ENCODE measurements at places on chromosomes 1 and 21.

DNA sequence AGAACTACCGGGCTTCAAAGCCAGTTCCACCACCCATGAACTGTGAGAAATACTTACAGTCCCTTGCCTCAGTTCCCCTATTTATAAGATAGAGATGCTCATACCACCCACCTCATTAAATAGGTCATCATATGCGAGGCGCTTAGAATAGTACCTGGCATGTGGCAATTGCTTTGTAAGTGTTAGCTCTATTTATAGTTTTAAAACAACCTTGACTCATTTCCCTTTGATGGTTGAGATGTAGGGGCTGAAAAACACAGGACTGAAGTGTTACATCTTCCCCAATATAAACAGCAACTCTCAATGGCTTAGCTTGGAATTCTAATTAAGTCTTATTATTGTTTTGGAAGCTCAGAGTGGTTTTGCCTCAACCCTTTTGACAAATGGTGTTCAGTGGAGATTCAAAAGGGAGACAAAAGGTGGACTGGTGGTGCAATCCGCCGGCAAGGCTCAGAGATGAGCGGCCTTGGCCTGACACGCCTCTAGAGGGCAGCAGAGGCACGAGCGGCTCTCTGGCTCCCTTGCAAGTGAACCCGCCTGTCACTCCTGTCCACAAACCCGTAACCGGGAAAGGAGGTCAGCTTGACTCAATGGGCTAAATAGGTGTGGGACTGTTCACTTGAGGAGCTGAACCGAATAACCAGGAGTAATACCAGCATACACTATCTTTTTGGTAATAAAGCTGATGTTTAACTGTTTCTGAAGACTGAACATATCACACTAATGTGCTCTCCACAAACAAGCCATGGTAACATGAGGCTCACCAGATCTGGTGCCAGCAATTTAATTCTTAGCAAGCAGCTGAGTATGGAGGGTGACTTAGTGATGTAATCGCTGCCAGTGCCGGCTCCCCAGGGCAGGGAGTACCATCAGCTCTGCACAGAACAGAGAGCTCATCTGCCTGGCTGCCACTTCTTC lies 19.5 kb upstream of the SMYD2 start:
- peak; percentile 79 for DNase-seq

- no peak for DNase-seq
Measured at GRCh38 chr21:44982558-44983250, 42.9 kb downstream of the SLX9 start.

- no peak for DNase-seq
Measured at GRCh38 chr1:62283986-62284385, 35.2 kb downstream of the KANK4 start.

GRCh38 chr21:45892156-45892915 lies 89.2 kb upstream of the COL6A1 start:
- no peak for DNase-seq

DNA sequence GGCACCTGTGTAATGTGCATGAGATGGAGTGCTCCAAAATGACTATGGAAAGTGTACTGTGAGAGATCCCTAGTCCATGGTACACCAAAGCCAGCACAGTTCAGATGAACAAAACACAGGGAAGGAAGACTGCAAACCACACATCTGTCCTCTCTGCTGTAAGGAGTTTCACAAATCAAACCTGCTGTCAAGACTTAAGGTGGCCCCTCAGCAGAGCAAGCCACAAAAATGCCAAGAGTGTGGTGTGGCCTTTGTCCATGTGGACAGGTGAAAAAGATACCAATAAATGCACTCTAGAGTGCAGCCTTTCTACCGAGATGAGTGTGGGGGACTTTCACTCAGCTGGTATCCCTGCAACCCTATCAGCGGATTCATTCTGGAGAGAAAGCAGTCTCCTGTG lies 12.9 kb downstream of the ZNF648 start:
- no peak for DNase-seq

DNA sequence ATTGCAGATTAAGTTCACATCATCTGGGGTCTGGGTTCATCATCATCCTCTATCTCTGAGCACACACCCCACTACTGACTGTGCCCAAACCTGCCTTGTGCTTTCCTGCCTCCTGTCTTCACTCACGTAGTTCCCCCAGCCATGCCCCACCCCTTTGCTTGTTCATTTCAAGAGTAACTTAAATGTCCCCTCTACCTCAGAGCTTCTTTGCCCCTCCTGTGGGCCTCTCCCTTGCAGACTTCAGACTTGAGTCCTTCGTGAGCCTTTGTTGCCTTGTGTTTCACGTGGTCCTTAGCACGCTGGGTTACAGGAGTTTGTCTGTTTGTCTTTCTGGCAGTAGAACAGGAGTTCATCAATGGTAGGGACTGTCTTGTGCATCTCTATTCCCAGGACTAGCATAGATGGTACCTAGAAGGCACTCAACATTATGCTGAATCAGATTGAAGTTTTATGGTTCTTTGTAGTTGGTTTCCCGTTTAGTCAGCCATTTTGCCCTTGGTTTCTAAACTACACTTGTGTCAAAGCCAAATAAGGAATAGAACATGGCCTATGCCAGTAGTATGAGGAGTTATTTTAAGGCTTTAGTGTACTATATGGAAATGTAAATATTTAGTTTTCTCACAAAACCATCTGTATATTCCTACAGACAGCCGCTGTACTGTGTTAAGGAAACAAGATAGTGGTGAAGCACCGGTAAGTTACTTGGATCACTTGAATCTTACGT lies 86.2 kb downstream of the TTC3 start:
- DNase-seq = no peak

GRCh38 chr1:46130121-46130520 lies 2.3 kb downstream of the PIK3R3 start:
- DNase-seq = no peak

DNA sequence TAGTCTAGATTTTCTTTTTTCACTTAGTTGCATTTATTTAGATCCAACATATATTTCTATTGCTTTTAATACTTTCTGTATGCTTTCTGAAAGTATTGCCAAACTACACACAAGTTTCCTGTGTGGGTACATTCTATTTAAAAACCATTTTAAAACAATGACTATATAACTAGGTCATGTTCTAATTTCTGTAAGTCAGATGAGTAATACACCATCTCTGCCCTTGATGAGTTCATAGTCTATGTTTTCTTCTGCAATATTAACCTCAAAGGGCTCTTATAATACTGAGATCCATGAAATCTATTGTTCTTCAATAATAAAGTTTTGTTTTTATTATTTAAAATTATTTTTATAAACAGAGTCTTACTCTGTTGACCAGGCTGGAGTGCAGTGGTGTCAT lies 68.3 kb downstream of the RNASEL start:
- no peak for DNase-seq

- DNase-seq = no peak
Measured at GRCh38 chr1:197995408-197996258, 78.5 kb downstream of the LHX9 start.

GRCh38 chr1:234730475-234730769 lies 120.4 kb upstream of the IRF2BP2 start:
- DNase-seq = no peak

- peak; percentile 97 for DNase-seq
Measured at GRCh38 chr21:45074048-45074817, at the start of gene ADARB1. Gene ADARB1, plus strand, starts transcription at chr21:45074580. Its CDS starts 97,077 bp downstream, at chr21:45171657.

DNA sequence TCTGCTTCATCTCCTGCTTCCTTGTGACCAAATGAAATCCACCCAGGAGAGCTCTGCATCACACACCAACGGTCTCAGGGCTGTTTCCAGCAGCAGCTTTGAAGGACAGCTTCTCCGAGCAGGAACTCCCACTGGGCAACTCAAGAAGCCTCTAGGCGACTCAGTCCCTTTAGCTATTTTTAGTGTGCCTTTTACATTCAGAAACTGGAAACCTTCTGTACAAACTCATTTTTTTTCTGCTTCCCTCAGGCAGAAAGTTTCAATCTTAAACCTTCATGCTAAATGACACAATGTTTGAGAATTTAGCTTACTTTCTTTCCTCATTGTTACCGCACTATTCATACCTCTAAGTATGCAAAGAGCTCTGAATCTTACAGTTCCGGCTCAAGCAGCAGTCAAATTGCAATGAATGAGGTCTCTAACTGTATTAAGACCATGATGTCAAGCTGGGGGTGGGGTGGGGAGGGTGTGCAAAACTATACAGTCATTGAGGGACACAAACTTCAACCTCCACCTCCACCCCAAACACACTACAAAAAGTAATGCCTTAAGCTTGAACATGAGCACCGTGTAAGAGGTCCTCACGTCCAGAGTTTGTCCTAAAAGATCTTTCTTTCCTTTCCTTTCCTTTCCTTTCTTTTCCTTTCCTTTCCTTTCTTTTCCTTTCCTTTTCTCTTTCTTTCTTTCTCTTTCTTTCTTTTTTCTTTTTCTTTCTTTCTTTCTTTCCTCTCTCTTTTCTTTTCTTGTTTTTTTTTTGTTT lies 16.4 kb upstream of the TARBP1 start:
- no peak for DNase-seq

DNA sequence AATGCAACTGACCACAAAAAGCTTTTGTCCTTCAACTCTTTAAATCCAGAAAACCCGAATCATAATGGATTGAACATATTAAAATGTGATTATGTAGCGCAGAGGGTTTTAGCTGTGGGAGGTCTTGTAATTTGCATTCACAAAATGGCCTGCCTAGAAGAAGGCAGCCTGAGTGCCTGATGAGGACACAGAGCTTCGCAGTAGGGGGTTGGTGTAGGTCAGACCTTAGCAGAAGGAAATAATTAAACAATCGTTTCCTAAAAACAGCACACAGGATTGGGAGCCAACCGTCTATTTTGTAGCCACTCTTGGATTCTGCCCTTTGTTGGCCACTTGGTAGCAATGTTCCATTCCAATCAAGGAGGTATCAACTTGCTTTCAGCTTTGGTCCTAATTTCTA lies 195.7 kb upstream of the KIAA0040 start:
- no peak for DNase-seq

- no peak for DNase-seq
Measured at GRCh38 chr21:17461014-17461413, 51.8 kb upstream of the CXADR start.

- DNase-seq = no peak
Measured at GRCh38 chr21:14869984-14870852, 194.6 kb downstream of the NRIP1 start.

GRCh38 chr1:241063276-241063675 lies 293.7 kb downstream of the RGS7 start:
- no peak for DNase-seq

DNA sequence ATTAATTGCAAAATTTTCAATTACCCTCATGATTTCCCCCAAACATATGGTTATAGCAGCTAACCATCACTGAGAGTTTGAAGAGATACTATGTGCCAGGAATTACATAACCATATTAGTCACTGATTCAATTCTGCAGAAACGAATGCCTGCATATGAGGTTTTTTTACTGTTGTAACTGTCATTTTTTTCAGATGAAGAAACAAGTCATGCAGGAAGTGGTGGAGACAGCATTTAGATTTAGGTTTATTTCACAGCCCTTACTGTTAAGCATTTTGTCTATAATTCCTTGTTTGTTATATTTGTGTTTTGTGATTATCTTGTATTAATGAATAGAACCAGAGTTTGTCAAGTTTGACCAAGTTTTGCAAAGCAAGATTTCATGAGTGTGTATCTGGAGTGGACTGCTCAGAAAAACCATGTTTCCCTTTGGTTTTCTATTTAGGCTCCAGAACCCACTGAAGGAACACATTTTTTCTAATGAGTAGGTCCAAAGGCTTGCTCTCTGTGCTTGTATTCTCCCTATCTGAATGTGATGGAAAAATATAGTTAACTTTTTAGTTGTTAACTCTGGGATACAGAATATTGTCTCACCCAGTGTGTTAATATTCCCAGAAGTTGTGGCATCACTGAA lies 308.5 kb upstream of the ADAMTS5 start:
- no peak for DNase-seq

DNA sequence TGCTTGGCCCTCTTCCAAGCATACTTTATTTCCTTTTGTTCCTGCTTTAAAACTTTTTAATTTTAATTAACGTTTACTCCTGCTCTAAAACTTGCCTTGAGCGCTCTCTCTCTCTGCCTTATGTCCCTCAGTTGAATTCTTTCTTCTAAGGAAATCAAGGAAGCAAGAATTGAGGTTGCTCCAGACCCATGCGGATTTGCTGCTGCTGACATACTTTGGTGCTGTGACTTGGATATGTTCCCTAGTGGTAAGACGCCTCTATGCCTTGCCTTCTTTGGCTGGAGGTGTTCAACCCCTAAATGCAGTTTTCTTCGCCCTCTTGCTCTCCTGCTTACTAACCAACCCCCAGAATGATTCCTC lies 148.1 kb downstream of the ADSS2 start:
- no peak for DNase-seq

- no peak for DNase-seq
Measured at GRCh38 chr1:66954208-66954607, 29.4 kb downstream of the MIER1 start.
